ENCODE measurements at places on chromosomes 6 and 20. TPM values are rescaled to one million over a fixed set of nuclear protein-coding genes. Genes with fewer than 3 reads are reported as not detected.

- no peak for DNase-seq
These were observed 25.0 kb downstream of the BMP7 start for GRCh38 chr20:57241363-57241991.

DNA sequence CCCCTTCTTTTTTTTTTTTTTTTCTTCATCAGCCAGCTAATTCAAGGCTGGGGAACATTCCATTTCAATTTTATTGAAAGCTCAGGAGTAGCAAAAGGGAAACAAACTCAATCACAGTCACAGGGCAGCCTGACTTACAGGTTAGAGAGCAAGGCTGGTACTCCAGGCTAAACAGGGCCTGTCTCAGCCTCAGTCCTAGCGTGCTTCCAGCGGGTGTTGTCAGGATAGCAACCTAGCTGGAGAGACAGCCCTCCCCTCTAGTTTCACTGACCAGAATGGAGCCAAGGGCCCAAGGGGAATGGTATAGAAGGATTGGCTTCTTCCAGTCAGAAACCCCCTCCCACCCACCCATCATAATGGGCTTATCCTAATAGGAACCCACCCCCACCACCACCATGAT, 132.9 kb downstream of the PXDC1 start:
- DNase-seq, result no peak

GRCh38 chr6:8785223-8785622, 349.9 kb upstream of the SLC35B3 start:
- DNase-seq, result no peak

DNA sequence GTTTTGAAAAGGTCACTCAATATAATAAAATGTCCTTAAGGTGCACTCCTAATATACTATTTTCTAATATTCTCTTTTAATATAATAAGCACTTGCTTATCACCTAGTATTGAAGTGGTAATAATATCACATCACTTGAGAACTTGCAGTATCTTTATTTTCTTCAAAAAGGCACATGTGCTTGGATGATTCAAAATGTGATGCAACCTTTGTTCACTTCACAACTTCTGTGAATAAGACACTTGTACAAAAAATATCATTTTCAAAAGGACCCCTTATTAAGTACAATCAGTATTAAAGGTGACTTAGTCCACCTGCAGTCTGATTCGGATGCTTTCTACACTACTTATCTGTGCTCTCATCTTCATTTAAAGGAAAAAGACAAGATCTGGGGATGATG, 3.4 kb downstream of the PRELID3B start:
- no peak for DNase-seq

The TSHZ2 gene
- 24.9 TPM for total RNA-seq

The DCDC2 gene
- total RNA-seq, result not detected

The BPI gene
- total RNA-seq, result 0.19 TPM

The WFDC12 gene
- total RNA-seq, result not detected

The HLA-F gene
- 90.5 TPM for total RNA-seq

The BMP2 gene
- 15.9 TPM for total RNA-seq

The HSPA12B gene
- total RNA-seq, result 21.2 TPM
